ENCODE measurements at places on chromosomes 16 and 17. TPM values are rescaled to one million over a fixed set of nuclear protein-coding genes. Genes with fewer than 3 reads are reported as not detected.

Gene LRRC46
- total RNA-seq, result not detected

GRCh38 chr16:50530277-50531236 lies 17.6 kb upstream of the NKD1 start:
- no peak for DNase-seq

Gene CDH3
- 11.5 TPM for total RNA-seq

- no peak for DNase-seq
Measured at GRCh38 chr16:87133112-87133850, 183.9 kb downstream of the C16orf95 start.

DNA sequence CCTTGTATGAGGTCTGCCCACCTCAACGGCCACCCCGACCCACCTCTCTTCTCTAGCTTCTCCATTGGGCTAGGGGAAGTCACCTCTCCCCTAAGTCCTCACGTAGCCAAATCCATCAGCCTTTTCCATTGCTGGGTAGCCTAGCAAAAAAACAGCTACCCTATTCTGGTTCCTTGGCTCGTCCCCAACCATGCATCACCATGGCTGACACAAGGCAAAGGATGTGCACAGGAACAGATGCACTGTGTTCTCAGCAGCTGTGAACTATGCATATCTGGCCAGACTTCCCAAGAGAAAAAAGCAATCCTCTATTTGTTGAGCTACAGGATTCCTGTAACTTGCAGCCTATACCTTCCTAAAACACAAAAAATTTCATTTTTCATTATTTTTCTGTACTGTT lies 22.0 kb upstream of the FLCN start:
- no peak for DNase-seq

DNA sequence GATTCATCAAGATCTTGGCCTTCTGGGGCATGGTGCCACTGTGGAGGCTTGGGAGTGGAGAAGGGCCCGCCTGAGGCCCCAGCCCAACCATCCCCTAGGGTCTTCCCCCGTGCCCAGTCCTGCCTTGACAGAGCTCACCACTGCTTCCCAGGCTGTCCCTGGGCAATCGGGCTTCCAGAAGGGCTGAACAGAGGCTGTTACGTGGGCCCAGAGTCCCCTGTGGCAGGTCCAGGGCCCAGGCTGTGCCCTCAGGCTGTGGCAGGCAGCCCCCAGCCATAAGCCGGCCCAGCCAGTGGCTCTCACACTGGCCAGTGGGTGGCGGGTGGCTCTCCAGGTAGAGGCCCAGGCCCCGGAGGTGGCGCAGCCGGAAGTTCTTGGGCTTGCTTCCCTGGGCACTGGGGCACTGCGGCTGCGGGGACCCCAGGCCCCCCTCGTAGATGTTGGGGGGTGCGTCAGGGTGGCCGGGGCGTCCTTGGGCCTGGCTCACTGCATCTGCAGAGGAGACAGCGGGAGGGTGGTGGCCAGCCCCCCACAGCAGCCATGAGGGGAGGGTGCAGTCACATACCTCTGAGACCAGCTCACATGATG lies 809 bp downstream of the C16orf90 start:
- DNase-seq, result no peak

Gene MAF
- 83.6 TPM for total RNA-seq

DNA sequence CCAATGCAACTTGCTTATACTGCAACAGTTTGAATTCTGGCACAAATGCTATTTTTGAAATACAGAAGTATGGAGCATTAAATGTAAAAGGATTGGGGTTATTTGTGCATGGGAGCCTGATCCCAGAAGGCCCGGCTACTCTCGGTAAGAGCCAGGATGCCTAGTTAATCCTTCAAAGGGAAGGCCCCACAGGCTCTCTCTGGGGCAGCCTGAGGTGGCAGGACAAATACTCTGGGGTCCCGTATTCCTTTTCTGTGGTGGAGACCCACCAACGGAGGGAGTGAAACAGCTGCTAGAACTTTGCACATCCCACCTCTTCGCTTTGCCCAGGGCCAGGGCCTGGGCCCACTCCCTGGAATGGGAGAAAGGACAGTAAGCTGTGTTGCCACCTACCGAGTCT lies 30.4 kb downstream of the ERN1 start:
- no peak for DNase-seq

DNA sequence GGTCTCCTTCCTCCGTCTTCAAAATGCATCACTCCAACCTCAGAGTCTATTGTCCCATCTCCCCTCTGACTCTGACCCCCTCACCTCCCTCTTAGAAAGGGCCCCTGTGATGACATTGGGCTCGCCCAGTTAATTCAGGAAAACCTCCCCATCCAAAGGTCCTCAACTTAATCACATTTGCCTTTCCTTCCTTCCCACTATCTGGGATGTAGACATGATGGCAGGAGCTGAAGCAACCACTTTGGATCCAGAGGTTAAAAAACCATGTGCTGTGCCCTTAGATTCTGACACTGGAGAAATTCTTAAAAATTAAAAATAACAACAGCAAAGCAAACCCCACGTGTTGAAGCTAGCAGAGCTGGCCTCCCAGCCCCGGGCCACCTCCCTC lies 80.2 kb downstream of the ZDHHC7 start:
- DNase-seq, result no peak

Gene TBX21
- 4.6 TPM for total RNA-seq

DNA sequence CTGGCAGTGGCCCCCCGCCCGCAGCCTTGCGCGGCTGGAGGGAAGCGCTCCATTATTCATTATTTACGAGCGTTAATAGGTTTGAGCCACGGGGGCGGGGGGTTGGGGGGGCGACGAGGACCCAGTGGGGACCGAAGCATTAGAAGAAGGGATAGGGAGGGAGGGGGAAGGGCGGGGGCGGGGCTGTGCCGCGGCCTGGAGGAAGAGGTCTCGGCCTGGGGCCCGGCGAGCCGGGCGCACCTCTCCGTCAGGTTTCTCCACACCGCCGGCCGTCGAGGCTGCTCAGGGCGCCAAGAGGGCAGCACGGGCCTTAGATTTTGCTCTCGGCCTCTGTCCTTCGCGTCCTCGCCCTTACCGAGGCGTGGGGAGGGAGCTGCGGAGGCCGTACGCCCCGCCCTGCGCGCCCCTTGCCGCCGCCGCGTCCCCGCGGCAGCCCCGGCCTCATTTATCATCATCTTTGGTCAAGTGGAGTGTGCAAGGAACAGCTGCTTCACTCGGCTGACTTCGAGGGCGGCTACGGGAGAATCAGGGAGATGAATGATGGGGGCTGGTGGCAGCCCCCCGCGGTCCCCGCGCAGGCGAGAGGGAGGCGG lies 54.2 kb downstream of the SREBF1 start:
- no peak for DNase-seq

Gene CARD14
- not detected for total RNA-seq

- DNase-seq, result no peak
Measured at GRCh38 chr17:11492511-11492910, 105.8 kb upstream of the DNAH9 start.

GRCh38 chr17:66527335-66527734 lies 224.9 kb downstream of the PRKCA start:
- DNase-seq, result no peak

Gene KCNAB3
- total RNA-seq, result 1.6 TPM

- DNase-seq, result no peak
Measured at GRCh38 chr16:87897521-87898505, 28.5 kb upstream of the SLC7A5 start.

DNA sequence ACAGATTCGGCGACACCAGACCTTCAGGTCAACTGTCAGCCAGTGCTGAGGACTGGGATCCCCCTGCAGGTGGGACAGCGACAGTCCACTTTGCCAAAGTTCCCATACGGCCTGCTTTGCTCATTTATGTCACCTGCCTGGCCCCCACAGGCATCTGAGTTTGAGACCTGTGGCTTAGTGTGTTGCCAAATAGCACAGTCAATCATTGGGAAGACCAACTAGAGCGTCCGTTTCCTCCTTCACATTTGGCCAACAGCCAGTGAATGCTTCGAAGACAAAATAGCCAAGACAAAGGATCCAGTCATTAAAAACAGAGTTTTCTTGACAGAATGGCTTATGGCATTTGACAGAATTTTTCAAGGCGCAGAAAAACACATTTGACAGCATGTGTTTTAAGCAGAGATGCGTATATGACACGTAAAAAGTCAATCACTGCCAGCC lies 113.8 kb downstream of the ABCC12 start:
- no peak for DNase-seq

- no peak for DNase-seq
Measured at GRCh38 chr17:80605326-80606066, 60.9 kb downstream of the RPTOR start.

Gene B3GNT9
- 6.8 TPM for total RNA-seq

Gene POLR2C
- 89.4 TPM for total RNA-seq

DNA sequence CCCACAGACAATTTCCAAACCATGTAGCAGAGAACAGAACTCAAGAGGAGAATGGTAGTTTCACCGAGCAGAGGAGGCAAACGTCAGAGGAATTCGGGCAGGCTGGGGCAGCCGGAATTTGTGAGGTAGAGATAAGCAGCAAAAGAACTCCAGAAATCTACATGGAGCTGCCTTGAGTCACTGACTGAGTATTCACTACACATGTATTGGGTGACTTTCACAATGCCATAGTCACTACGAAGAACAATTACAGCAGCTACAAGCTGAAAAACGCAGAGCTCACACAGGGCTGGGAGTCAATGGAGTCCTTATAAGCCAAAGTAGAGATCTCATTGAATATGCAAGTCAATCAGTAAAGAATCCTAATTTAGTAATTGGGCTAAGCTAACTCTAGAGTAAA lies 13.4 kb downstream of the CMC2 start:
- DNase-seq, result no peak

GRCh38 chr17:10234033-10234432 lies 35.6 kb upstream of the GAS7 start:
- no peak for DNase-seq

Gene SYNGR3
- total RNA-seq, result not detected

Gene DDX52
- total RNA-seq, result 17.7 TPM

DNA sequence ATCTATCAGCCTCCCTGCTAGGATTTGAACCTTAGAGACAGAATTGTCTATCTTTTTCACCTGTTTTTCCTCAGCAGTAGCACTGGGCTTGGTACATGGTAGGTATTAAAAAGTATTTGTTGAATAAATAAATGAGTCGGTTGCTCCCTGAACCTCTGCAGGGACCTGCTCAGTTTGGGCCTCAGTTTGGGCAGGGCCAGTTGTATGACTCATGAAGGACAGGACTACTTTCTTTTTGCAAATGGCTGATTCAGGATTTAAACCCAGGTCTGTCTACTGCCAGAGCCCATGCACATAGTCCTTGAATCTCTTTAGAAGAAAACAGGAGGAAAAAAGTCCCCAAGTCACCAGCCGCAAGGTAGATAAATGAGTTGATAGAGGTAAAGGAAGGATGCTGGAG lies 3.1 kb downstream of the MMP2 start:
- DNase-seq, result no peak

- DNase-seq, result no peak
Measured at GRCh38 chr17:60390186-60390585, 1.7 kb downstream of the USP32 start.

Gene CDR2L
- total RNA-seq, result 23.2 TPM

GRCh38 chr16:24423312-24423711 lies 116.1 kb upstream of the RBBP6 start:
- DNase-seq, result no peak

- no peak for DNase-seq
Measured at GRCh38 chr17:61680921-61681320, 89.9 kb upstream of the NACA2 start.

DNA sequence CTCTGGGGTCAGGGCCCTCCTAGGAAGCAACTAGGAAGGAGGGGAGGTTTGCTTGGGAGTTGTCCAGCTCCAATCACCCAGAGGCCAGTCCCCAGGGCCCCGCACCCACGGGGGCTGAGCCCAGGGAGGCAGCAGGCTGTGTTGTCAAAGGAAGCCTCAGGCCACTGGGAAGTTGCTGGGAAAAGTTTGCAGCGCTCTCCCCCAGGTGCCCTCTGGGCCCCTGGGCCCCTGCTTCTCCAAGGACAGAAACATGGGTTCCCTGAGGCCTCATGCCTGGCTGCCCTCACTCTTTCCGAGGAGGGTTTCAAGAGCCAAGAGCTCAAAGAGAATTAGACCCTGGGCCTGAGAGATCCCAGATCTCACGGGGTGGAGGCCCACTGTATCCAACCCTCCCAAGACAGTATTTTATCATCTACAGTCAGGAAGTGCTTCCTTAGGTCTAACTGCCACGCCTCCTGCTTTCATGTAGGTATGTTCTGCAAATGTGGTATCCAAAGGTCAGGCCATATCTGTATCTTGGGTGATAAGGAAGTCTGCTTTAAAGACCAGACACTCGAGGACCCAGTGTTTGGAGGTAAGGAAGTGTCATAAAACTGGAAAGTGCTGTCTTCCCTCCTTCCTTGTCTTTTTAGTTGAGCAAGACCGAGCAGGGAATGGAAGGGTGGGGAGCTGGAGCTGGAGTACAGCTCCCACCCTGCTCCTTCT lies 44.2 kb upstream of the ZNF423 start:
- DNase-seq, result no peak

DNA sequence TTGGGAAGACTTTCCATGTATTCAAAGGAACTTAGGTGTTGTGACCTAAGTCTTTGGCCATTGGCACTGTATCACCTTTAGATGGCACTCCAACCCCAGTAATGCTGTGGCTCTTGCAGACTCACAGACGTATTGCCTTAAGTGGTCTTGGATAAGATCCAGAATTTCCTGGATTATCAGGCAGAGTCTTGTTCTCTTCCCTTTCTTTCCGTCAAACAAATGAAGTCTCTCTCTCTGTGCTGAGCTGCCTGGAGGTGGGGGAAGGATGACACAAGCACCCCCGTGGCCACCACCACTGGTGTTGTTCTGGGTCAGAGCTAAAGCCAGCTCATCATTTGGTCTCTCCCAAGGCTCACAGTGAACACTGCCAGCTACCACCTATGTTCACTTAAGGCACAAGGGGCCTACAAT lies 789.9 kb upstream of the KIF2B start:
- DNase-seq, result no peak
